ENCODE measurements at places on chromosomes 5 and 9.
A peak's percentile ranks its signal among the peaks of the same experiment; 100 is the strongest.

GRCh38 chr5:149265597-149265996 is 6.1 kb upstream of the AFAP1L1 start:
- no peak for DNase-seq

DNA sequence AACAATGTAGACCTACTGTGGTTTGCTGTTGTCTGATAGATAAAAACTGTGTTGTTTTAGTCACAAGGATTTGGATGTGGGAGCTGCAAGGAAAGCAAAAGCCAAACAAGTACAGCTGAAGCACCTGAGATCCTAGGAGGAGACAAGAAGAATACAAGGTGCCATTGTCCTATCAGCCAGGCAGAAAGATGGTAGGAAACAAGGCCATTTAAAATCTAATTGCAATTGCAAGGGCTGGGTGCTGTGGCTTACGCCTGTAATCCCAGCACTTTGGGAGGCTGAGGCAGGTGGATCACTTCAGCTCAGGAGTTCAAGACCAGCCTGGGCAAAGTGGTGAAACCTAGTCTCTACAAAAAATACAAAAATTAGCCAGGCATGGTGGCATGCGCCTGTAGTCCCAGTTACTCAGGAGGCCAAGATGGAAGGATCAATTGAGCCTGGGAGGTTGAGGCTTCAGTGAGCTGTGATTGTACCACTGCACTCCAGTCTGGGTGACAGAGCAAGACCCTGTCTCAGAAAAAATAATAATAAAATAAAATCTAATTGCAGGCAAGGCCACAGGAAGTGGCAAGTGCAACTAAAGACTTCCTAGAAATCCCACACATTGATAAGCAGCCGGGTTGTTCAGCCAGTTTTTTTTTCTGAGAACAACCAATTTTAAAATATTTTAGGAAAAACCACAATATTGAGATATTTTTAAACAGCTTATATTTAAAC is 22.6 kb downstream of the DOCK8 start:
- DNase-seq: no peak

- no peak for DNase-seq
Observed at GRCh38 chr5:102922111-102922720, 167.1 kb downstream of the PAM start.

- DNase-seq: no peak
Observed at GRCh38 chr5:17766031-17766430, 131.8 kb downstream of the TAF11L14 start.

GRCh38 chr9:84659773-84660172 is 9.8 kb upstream of the NTRK2 start:
- no peak for DNase-seq

GRCh38 chr9:13555516-13555915 is 276.0 kb upstream of the MPDZ start:
- no peak for DNase-seq

DNA sequence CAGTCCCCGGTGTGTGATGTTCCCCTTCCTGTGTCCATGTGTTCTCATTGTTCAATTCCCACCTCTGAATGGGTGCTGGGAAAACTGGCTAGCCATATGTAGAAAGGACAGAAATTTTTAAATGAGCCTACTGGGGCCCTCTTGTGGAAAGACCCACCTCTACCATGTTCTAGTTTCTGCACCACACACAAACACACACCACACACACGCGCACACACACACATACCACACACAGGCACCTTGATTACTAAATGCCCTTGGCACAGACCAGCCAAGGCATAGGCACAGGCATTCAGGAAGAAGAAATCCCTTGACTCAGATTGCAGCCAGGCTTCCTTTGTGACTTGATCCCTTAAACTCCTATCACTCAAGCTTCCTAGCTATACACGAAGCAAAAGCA is 60.5 kb downstream of the SIL1 start:
- no peak for DNase-seq

DNA sequence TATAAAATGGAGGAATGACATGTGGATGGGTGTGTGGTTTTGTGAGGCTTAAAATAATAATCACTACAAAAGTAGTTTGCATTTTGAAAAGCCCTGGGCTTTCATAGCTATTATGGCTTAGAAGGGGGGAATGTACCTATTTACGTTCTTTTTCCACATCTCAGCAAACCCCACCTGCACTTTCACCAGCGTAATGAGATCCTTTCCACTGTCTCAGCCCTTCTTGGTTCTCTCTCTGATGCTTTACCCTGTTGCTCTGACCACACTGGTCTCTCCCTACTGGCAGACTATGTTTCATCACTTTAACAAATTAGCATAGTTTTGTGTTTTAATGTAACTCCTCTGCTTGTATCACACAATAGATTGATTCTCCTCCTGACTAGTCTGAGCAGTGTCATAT is 234.6 kb downstream of the DMRT2 start:
- DNase-seq: no peak

DNA sequence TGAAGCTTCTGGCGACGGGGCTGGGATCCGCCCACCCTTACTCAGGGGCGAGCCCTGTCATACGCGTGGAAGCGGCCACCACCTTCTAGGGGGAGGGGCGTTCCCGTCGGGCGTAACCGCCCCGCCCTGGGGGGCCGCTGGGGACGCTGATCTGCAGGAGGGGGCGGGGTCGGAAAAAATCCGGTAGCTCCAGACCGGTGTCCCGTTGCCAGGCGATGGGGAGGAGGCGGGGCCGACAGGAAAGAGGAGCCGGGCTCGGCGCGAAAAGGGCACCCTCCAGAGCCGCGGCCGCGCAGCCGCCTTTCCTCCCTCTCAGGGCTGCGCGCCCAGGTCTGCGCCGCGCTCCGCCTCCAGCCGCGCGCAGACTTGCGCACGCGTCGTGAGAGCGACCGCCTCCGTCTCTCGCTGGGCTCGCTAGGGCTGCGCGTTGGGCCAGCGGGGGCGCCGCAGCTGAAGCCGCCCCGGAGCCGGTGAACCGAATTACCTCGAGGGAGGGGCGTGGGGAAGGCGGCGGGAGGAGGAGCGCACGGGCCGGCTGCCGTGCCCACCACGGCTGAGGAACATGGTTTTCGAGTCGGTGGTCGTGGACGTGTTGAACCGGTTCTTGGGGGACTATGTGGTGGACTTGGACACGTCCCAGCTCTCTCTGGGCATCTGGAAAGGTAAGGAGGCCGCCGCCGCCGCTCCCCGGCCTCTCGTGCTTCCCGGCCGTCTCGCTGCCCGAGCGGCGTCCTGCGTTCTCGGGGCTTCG is at the start of gene VPS13A:
Gene VPS13A, plus strand, starts transcription at position 392 of the 751 bp plus-strand sequence. Its CDS starts 171 bp downstream, at position 563.
- peak; percentile 84 for DNase-seq

- DNase-seq: no peak
Observed at GRCh38 chr9:131817627-131818026, 77.8 kb upstream of the RAPGEF1 start.

- DNase-seq: no peak
Observed at GRCh38 chr9:82443312-82443711, 454.7 kb downstream of the SPATA31D1 start.

- DNase-seq: peak; percentile 13
Observed at GRCh38 chr5:38420691-38421390, 135.6 kb downstream of the LIFR start.

GRCh38 chr5:79143684-79144379 is 32.2 kb downstream of the BHMT start:
- DNase-seq: no peak

DNA sequence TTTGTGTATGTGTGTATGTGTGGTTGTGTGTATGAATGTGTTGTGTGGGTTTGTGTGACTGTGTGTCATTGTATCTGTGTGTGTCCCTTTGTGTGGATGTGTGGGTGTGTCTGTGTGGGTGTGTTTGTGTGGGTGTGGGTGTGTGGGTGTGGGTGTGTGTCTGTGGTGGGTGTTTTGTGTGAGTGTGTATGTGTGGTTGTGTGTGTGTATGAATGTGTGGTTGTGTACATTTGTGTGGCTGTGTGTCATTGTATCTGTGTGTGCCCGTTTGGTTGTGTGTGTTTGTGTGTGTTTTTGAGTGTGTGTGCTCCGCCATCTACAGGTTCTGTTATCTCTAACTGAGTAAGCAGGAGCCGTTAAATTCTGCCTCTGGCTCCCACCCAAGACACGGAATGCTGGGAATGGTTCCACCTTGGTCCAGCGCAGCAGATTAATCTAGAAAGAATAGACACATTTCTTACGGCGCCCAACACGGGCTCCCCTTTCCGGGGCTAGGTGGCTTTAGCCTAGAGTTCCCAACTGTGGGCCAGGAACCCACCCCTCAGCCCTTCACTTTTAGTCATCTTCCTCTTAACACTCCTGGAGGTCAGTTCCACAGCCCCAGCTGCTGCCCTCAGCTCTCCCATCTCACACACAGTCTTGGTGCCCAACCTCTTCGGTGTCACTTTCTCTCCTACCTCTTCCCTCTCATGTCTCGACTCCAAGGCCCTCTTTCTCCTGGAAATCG is 197.1 kb downstream of the TTLL11 start:
- no peak for DNase-seq

- DNase-seq: no peak
Observed at GRCh38 chr9:124005029-124005771, 6.4 kb upstream of the LHX2 start.

DNA sequence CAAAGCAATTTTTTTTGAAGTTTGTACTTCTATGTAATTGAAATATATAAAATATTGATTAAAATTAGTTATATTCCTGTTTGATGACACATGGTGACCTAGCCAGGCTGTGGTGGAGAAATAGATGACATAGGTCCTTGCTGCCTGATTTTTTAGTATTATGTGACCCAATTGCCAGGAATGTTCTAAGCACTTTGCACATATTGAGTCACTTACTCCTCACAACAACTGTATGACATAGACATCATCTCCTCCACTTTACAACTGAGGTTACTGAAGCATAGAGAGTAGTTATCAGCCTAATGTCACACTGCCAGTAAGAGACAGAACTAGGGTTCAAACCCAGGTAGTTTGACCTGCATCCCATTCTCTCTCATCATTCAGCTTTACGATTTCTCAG is 26.2 kb upstream of the SNX18 start:
- DNase-seq: no peak

DNA sequence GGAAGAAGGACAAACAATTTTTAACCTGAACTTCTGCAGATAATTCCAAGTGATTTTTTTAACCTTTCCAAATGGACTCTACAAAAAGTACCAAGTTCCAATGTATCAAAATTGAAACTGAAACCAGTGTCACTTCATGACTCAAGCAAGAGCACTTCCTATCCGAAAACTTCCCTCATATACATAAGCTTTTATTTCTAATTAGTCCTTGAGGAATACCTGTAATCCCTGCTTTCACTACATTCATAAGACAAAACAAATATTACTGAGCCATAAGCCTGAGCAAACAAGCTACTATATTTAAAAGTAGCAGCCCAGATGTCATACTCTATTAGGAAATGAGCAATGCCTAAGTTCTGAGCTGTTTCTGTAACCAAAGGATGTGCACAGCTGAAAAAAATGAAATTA is 224.4 kb downstream of the EBF1 start:
- no peak for DNase-seq

- no peak for DNase-seq
Observed at GRCh38 chr5:34915856-34916192, 313 bp downstream of the BRIX1 start.

DNA sequence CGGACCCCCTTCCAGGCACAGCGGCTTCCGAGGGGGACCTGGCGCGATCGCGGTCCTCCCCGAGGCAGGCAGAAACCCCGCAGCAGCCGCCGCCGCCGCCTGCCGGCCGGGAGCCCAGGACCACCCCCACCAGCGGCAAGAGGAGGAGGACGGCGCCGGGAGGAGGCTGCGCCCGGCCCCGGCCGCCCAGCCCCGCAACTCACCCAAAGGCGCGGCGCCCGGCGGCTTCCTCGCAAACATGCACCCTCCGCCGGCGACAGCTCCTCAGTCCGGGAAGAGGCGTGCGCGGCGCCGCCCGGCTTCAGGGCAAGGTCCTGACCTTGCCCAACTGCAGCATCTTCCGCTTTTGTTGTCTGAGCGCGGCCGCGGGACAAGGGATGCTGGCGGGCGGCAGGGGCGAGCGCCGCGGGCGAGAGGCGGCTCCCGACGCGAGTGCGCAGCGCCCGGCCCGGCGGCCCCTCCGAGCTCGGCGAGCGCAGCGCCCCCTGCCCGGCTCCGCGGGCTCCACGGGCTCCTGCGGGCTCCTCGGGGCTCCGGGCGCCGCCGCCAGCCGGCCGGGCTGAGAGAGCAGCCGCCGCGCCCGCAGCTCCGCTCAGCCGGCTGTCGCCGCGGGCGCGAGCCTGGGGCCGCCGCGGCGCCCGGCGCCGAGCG is 507 bp downstream of the CTNND2 start:
- DNase-seq: no peak

- no peak for DNase-seq
Observed at GRCh38 chr5:164748861-164749260, 1243.4 kb downstream of the MAT2B start.

DNA sequence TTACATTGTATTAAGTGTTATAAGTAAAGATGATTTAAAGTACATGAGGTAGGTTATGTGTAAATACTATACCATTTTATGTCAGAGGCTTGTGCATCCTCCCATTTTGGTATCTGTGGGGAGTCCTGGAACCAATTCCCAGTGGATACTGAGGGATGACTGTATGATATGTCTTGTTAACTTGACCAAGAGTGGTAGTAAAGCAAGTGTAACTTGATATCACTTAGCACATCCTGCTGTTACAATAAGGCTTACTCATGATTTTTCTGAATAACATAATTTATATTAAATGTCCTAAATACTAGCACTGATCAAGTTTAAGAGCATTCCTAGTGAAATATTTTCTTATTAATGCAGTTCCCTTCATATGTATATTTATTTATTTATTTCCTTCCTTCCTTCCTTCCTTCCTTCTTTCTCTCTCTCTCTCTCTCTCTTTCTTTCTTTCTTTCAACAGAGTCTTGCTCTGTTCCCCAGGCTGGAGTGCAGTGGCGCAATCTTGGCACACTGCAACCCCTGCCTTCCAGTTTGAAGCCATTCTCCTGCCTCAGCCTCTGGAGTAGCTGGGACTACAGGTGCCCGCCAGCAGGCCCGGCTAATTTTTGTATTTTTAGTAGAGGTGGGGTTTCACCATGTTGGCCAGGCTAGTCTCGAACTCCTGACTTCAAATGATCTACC is 7.5 kb downstream of the NDFIP1 start:
- DNase-seq: no peak

- DNase-seq: no peak
Observed at GRCh38 chr5:35644543-35644942, 26.9 kb downstream of the SPEF2 start.

DNA sequence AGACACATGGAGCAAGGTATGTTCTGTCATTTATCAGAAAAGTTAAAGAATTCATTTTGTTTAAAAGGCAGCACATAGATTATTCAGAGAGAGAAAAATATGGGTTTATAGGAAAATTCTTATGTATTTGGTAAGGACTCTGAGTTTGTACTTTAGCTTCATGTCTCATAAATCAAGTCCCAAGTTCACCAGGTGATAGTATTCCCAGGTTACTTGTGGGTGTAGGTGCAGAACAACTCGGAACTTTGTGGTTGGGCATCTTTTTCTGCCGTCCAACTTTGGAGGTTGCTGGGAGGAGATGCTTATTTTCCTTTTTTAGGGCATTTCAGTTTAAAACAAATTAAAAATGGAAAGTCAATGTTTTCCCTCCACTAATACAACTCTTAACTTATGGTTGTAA is 269.8 kb upstream of the DMRT1 start:
- no peak for DNase-seq

DNA sequence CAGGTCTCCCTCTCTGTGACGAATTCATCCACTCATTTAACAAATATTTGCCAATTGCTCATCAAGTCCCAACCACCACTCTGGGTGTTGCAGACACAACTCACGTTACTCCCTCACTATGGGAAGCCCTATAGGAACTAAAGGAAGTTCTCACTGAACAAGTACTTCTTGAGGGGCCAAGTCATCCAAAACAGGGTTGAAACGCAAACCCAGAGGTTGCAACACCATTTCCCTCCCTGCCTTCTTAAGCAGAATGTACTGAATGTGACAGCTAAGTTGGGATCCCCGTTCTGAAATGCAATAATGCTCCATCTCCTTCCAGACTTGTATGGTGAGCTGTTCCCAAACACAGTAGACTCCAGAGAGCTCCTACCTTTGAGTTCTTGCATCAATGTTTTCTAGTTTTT is 34.3 kb downstream of the EPB41L4B start:
- no peak for DNase-seq
